Cortex of kidney (tissue), 1 donor: ENCODE measurements at places on chromosomes 16 and 17.

GRCh38 chr16:47779201-47780016 is 318.3 kb downstream of the PHKB start:
- no peak for DNase-seq

GRCh38 chr17:79691931-79692330 is 38.8 kb upstream of the ENPP7 start:
- DNase-seq, result no peak

DNA sequence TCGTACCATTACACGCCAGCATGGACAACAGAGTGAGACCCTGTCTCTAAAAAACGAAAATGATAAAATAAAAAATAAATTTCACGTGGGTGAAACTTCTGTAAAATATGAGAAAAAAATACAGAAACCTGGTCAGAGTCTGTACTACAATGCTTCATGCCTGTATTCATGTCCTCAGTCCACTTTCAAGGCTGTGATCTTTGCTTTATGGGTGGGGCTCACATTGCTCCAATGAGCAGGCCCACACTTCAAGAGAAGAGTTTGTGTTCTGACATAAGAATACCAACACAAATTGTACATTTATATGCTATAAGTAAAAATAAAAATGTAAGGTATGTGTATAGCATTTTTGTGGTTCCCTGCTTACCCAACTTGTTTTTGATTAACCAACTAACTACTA is 32.2 kb upstream of the ABCA3 start:
- DNase-seq, result no peak

GRCh38 chr17:31559584-31560501 is 168.4 kb downstream of the RAB11FIP4 start:
- DNase-seq, result no peak

DNA sequence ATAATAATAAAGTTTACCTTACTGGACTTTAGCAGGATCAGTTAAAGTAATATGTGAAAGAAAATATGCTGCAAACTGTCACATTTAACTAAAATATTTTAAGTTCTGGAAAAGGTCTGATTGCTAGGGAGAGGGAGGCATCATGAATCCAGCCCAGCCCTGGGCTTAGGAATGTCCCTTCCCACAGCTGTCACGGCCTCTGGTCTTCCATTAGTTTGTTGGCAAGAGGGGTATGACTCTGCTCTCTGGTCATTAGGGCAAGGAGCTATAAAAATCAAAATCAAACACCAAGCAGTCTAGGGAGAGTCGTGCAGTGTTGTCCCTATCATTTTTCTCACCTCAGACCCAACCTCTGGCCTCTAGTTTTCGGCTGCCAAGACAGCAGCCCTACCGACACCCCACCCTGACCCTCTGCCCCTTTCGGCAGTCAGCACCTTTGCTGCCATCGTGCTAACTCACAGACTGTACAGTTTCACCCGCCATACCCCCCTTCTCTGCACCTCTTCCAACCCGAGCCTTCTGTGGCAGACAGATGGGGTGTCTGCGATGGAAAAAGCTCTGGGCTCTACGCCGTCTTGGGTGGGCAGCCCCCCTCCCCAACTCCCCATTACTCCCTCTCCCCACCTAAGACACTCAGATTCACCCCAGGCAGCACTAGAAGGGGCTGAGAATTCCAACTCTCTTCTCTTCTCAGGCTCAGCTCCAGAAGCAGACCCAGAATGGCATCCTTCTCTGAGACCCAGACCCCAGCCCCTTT is 41.4 kb downstream of the NEUROD2 start:
- DNase-seq, result no peak

- no peak for DNase-seq
Measured at GRCh38 chr16:73065632-73066330, 17.9 kb upstream of the ZFHX3 start.

- no peak for DNase-seq
Measured at GRCh38 chr17:57597531-57598453, 147.3 kb downstream of the CCDC182 start.

DNA sequence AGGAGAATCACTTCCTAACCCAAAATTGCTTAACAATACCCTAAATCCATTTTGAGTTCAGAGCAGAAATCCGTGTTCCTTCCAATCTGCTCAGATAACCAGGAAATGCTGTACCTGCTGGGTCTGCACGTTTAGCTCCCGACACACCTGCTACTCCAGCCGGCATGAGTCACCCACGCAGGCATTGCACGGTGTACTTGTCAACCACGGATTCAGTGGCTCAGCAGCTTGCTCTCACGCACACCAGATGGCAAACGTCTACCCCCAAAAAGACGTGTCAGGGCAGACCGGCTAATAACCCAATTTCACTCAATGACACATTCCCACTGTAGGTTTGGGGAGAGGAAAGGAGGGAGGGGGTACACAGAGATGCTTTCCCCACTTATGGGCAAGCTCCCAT is 468.1 kb downstream of the SOX9 start:
- no peak for DNase-seq

DNA sequence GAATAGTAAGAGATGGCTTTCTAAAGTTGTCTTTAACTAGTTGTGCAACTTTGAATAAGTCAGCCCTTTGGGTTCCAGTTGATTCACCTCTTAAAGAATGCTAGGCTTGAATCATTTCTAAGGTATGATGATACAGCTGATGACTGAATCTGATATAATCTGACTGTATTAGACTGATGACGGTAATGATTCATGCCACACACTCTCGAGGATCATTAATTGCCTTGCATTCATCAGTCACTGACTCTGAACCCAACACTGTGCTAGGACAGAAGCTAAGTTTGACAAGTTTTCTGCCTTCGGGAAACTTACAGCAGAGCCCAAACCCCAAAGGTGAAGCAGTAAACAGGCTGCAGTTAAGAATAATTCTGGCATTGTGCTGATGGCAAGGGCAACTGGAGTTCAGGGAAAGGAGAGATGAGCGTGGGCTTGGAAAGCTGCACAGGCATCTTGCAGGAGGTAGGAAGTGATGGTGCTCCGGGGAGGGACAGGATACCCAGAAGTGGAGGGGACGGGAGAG is 25.8 kb downstream of the ASIC2 start:
- DNase-seq, result no peak

DNA sequence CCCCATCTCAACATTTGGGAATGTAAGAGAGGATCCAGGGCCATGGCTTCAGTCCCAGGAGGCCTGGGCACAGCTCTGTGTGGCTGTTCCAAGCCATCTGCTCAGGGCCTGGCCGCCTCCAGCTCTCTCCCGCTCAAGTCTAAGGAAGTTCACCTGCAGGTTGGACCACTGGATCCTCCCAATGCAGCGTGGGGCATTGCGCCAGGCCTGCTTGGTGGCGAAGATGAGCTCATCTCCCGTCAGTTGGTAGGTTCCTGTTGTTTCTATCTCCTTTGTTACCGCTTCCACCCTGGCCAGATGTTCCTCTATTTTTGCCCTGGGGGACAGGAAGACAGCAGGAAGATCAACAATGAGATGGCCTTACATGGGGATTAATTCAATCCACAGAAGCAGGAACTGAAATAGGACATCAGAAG is 17.5 kb downstream of the NOS2 start:
- no peak for DNase-seq

GRCh38 chr17:45742251-45742650 is 41.9 kb upstream of the CRHR1 start:
- no peak for DNase-seq

GRCh38 chr17:39069114-39069756 is 82.2 kb downstream of the PLXDC1 start:
- no peak for DNase-seq

GRCh38 chr17:71494062-71494855 is 626.6 kb upstream of the SOX9 start:
- DNase-seq, result no peak

- DNase-seq, result no peak
Measured at GRCh38 chr16:89491238-89491869, 993 bp upstream of the ANKRD11 start.

DNA sequence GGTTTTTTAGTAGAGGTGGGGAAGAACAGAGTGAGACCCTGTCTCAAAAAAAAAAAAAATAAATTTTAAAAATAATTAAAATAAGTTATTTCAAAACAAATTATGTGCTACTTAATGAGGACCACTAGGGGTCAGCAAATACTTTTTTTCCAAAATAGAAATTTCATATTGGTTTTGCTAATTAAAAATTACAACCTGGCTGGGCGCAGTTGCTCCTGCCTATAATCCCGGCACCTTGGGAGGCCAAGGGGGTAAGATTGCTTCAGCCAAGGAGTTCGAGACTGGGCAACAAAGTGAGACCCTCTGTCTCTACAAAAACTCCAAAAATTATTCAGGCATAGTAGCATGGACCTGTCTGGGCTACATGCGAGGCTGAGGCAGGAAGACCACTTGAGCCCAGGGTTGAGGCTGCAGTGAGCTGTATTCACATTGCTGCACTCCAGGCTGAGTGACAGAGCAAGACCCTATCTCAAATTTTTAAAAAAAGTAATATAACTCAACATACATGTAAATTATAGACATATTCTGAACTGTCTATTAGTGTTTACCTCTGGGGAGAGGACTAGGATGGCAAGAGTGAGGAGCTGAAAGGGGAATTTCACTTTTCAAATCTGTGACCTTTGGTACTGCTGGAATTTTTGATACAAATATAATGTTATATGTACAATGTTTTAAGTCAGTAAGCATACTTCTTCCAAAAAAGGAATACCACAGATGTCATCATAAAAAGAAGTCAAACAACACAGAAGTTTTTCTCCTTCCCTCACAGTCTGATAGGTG is 8.1 kb downstream of the MEIOB start:
- DNase-seq, result no peak

- no peak for DNase-seq
Measured at GRCh38 chr16:745739-746138, 4.9 kb upstream of the CIAO3 start.

DNA sequence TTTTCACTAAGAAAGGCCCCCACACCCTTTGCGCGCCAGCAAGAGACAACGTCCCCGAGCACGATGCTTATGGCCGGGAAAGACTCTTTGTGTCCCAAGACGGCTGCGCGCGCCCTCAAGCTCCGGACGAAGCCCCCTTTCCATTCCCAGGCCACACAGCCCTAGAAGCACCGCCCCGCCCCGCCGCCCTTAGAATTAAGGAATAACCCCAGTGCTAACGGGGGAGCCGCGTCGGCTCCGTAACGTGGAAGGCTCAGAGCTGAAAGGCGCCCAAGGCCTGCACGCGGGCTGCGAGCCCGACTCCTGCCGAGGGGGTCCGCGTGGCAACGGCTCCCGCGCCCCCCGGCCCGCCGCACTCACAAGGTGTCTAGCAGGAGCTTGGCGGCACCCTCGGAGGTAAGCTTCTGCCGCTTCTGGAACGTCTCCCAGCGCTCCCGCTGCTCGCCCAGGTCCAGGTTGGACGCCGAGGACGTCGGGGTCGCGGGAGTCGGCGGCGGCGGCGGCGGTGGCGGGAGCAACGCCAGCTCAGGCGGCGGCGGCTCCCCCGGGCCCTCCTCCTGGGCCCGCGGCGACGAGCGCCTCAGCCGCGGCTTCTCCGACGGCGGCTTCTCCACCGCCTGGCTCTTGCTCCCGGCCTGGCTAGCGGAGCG is 477 bp downstream of the CENPV start:
- no peak for DNase-seq

- DNase-seq, result no peak
Measured at GRCh38 chr17:78832541-78832810, 8.1 kb downstream of the USP36 start.

- DNase-seq, result no peak
Measured at GRCh38 chr16:77863250-77863649, 74.9 kb downstream of the VAT1L start.

GRCh38 chr17:28518132-28518531 is 12.0 kb downstream of the FOXN1 start:
- no peak for DNase-seq

- DNase-seq, result no peak
Measured at GRCh38 chr16:28092721-28093384, 29.3 kb upstream of the GSG1L start.

DNA sequence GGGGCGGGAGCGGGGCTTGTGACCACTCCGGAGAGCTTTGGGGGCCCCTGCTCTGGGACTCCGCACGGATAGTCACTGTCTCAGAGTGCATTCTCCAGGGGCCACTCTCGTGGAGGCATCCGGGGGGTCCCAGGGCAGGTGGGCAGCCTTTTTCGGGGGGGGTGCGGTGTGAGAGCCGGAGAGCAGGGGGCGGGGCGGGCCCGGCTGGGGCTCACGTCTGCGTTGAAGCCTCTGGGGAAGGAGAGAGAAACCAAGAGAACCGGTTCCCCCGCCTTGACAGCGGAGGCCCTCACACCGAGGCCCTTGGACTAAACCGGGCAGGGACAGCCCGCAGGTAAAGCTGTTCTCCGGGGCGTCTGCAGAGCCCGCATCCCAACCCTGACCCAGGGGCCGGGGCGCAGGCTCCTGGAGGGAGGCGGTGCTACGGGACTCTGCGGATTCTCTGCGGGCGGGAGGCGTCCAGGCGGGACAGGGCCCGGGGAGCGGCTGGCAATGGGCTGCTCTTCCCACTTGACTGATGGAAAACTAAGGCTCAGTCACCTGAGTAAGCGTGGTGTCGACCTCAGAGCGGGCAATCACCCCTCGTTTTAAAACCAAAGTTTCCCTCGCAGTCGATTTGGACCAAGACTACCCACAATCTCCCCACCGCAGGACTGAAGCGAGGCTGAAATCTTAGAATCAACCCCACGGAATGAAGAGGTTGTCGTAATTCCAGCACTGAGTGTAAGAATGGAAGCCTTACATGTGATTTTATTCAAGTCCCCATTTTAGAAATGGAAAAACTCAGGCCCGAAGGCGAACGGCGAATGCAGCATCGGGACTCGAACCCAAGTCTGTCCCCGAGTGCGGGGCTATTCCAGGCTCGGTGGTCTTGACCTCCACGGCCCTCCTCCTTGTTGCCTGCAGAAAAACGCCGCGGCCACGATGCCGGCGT is 49.6 kb upstream of the AMZ2 start:
- DNase-seq, result no peak

- DNase-seq, result no peak
Measured at GRCh38 chr16:16021988-16022682, 72.7 kb downstream of the ABCC1 start.

DNA sequence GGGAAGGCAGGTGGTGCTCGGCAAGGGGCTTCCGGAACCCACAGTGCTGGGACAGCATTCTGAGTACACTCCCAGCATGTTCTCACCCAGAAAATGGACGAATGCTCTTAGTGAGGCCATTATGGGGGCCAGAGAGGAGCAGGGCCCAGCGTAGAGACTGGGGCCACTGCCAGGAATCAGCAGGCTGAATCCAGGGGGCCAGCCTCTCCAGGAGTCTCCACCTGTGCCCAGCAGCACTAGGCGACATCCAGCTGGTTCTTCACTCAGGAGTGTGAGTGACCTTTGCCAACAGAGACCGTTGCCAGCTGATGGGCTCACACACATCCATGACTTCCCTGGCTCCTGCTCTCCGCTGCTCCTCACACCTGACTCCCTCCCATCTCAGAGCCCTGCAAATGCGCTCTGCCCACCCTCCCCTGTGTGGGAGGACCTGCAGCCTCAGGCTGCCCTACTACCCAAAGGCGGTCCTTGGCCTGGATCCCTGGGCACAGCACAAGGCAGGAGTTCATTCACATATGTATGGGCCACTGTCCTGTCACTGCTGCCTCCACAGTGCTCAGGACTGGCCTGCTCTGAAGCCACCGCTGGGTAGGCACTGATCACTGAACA is 5.1 kb downstream of the RHBDF1 start:
- no peak for DNase-seq

DNA sequence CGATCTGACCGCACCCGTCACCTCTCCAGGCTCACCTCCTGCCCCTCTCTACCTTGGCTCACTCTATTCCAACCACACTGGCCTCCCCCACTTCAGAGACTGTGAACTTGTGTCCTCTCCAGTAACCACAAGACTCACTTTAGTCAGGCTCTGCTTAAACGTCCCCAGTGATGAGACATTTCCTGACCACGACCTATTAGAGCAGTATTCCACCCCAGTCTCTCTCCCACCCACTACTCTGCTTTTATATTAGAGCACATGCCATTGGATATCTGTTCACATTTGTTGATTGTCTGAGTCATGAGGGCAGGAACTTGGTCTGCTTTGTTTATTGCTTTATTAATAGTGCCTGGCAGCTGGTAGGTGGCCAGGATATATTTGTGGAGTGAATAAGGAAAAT is 20.1 kb downstream of the COX11 start:
- DNase-seq, result no peak
